ENCODE measurements at places on chromosomes 7 and 10.

- no peak for DNase-seq
Measured at GRCh38 chr10:132844069-132844809, 58.3 kb upstream of the NKX6-2 start.

- DNase-seq: no peak
Measured at GRCh38 chr10:35433851-35434426, 97.6 kb downstream of the CCNY start.

- DNase-seq: peak; percentile 83
Measured at GRCh38 chr10:71696628-71697326, 22.8 kb downstream of the C10orf105 start.

GRCh38 chr7:94781236-94781635 lies 125.3 kb upstream of the SGCE start:
- DNase-seq: no peak

DNA sequence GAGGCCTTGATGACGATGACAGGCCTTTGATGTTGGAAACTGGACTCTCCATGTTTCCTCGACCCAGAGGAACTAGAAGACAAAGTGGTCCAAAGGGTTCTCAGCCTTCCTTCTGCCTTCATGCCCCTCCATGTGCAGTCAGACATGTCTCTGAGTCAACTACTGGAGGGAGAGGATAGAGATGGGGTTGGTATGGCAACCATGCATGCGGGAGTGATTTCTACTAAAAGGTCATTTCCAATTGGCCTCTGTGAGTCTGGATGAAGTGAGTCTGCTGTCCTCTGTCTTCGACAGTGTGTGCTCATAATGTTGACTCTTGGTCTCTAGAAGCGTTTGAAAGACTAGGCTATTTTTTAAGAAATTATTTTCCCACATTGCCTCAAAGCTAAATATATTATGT lies 29.2 kb downstream of the STK17A start:
- DNase-seq: peak; percentile 41

DNA sequence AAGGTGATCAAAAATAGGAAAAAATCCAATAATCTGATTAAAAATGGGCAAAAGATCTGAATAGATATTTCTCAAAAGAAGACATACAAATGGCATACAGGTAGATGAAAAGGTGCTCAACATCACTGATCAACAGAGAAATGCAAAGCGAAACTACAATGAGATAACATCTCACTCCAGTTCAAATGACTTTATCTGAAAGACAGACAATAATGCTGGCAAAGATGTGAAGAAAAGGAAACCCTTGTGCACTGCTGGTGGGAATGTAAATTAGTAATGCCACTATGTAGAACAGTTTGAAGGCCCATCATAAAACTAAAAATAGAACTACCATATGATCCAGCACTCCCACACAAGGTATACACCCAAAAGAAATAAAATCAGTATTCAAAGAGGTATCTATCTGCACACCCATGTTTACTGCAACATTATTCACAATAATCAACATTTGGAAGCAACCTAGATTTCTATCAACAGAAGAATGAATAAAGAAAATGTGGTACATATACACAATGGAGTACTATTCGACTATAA lies 85.0 kb downstream of the LRRN3 start:
- DNase-seq: no peak

GRCh38 chr7:76125560-76125959 lies 76.1 kb upstream of the SRRM3 start:
- no peak for DNase-seq

GRCh38 chr10:113232928-113233511 lies 283.0 kb downstream of the TCF7L2 start:
- no peak for DNase-seq

All from activated CD8-positive, alpha-beta T cell treated with anti-CD3 and anti-CD28 coated beads for 36 hours (primary cell).